ENCODE measurements at places on chromosomes 4 and X.

- H3K4me1 ChIP-seq = peaks cover 42% of the 10 kb centered on the region
- H3K27me3 ChIP-seq = no peaks in the 10 kb centered on the region
- H3K4me3 ChIP-seq = peak overlapping the region; percentile 89
- H3K36me3 ChIP-seq = peaks cover 30% of the 10 kb centered on the region
- DNase-seq = no peak
Measured at GRCh38 chrX:78105944-78106650, 2.0 kb downstream of the PGK1 start.

DNA sequence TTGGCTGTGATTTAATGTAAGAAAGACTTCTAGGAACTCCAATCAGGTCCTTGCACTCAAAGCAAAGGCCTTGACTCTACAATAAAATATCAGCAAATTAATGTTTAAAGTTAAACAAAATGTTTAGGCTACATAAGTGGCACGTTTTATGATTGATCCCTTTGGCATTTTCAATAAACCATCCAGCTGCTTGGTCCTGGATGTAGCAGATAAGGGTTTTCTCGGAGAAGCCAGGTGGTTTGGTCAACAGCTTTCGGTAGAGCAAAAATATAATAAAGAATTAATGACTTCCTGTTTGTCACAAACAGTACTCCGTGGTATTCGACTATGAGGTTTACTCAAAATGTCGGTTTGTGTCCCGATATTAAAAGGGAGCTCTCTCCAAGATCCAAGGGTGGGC, 95.8 kb downstream of the GEMIN8 start:
- no peak overlapping the region for H3K27ac ChIP-seq
- H3K4me1 ChIP-seq = peaks cover 29% of the 10 kb centered on the region
- peaks cover 24% of the 10 kb centered on the region for H3K36me3 ChIP-seq
- DNase-seq = no peak

DNA sequence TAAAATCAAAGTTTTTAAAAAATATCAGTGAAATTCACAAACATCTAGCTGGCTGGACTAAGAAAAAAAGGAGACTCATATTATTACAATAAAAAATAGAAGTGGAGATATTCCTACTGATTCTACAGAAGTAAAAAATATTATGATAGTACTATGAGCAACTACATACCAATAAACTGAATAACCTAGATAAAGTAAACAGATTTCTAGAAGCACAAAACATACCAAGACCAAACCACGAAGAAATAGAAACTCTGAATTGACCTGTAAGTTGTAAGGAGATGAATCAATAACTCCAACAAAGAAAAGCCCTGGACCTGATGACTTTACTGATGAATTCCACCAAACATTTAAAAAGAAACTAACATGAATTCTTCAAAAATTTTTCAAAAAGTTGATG, 867.3 kb downstream of the PCDH18 start:
- no peak overlapping the region for H3K27ac ChIP-seq
- H3K36me3 ChIP-seq = no peaks in the 10 kb centered on the region
- no peak overlapping the region for H3K4me3 ChIP-seq
- H3K4me1 ChIP-seq = no peaks in the 10 kb centered on the region
- no peaks in the 10 kb centered on the region for H3K27me3 ChIP-seq

DNA sequence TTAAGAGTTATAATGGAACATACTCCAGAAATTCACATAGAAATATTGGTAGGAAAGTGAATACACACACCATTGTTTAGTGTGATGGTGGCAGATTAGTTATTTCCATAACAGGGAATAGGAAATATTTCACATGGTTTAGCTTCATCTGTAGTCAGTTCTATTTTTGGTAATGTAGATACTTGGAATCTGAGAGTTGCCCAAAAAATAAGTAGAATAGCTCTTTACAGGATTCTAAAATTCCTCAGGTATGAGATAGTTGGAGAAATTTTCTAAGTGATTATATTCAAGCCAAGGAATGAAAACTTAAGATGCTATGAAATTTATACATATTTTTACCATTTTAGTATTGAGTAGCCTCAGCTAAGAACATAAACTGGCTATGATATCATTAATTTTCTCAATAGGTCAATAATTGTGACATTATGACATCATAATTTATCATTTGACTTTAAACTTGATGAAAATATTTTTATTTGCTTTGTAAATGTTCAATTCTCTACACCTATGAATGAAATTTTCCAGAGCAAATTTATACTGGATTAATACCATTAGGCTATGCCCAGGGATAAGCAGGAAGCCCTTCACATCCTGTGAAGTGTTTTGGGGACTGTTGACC, 35.8 kb downstream of the CPEB2 start:
- no peak for DNase-seq
- no peaks in the 10 kb centered on the region for H3K27me3 ChIP-seq
- H3K4me1 ChIP-seq = peaks cover 5% of the 10 kb centered on the region
- H3K4me3 ChIP-seq = no peak overlapping the region

GRCh38 chr4:8702516-8703400, 110.2 kb downstream of the CPZ start:
- H3K4me1 ChIP-seq = peaks cover 82% of the 10 kb centered on the region
- H3K27me3 ChIP-seq = peaks cover 26% of the 10 kb centered on the region
- no peak overlapping the region for H3K4me3 ChIP-seq
- H3K36me3 ChIP-seq = no peaks in the 10 kb centered on the region

DNA sequence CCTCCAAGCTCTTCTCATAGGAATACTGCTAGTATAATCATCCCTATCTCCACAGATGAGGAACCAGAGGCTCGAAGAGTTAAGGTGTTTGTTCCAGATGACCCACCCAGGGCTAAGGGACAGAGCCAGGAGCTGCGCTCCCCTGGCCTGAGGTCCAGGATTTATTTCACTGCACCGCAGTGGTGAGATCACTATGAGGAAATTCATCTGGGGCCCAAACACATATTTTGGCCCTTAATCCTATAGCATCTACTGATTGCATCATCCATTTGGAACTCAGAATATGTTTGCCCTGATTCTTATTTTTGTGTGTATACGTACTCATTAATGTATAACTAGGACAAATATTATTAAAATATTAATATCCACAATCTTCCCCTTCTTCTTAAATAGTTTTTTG, 100.1 kb upstream of the RBPJ start:
- H3K4me3 ChIP-seq = no peak overlapping the region
- H3K36me3 ChIP-seq = peaks cover 5% of the 10 kb centered on the region
- H3K27ac ChIP-seq = no peak overlapping the region
- peaks cover 11% of the 10 kb centered on the region for H3K27me3 ChIP-seq

DNA sequence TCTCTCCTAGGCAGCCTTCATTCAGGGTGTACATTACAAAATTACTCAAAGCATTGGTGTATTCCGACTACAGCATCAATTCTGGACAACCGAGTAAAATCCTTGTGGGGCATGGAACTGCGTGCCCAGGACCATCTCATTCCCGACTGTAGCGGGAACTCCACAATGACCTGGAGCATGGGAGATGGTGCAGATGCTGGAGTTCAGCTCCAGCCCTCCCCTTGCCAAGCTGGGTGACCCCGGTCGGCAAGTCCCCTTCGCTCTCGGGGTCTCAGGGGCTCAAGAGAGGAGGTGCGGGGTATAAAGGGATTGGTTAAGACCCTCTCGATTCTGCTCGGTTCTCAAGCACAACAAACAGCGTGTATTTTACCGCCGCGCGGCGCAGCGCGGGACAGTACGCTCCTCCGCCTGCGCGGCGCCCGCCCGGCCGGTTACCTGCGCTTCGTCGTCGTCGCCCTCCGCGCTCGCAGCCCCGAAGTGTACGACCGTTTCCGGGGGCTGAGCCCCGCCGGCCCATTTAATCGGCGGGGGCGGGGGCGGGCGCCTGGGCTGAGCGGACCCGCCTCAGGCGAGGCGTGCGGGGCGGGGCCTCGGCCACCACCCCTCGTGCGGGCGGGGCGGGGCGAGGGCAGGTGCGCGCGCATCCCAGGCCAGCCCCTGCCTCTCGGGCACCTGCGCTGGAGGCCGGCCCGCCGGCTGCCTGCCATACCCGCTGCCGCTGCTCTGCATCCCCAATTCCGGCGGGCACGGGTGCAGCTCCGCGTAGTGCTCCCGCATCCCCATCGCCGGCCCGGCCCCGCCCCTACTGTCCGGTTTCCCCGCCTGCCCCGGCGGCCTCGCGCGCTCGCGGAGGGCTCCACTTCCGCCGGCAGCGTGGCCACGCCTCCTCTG, at the start of gene G6PD:
Gene G6PD (minus strand): TSS at position 493 of the 891 bp plus-strand sequence. CDS start 691 bp downstream, outside the sequence.
- peak; percentile 78 for DNase-seq
- H3K36me3 ChIP-seq = peaks cover 8% of the 10 kb centered on the region
- H3K27ac ChIP-seq = peak within 1 kb of the TSS; percentile 97
- H3K27me3 ChIP-seq = no peaks in the 10 kb centered on the region

- H3K36me3 ChIP-seq = no peaks in the 10 kb centered on the region
- peaks cover 3% of the 10 kb centered on the region for H3K27me3 ChIP-seq
- no peak overlapping the region for H3K4me3 ChIP-seq
- no peak for DNase-seq
- H3K27ac ChIP-seq = no peak overlapping the region
- H3K4me1 ChIP-seq = no peaks in the 10 kb centered on the region
Measured at GRCh38 chr4:66855956-66856355, 689.3 kb downstream of the CENPC start.

DNA sequence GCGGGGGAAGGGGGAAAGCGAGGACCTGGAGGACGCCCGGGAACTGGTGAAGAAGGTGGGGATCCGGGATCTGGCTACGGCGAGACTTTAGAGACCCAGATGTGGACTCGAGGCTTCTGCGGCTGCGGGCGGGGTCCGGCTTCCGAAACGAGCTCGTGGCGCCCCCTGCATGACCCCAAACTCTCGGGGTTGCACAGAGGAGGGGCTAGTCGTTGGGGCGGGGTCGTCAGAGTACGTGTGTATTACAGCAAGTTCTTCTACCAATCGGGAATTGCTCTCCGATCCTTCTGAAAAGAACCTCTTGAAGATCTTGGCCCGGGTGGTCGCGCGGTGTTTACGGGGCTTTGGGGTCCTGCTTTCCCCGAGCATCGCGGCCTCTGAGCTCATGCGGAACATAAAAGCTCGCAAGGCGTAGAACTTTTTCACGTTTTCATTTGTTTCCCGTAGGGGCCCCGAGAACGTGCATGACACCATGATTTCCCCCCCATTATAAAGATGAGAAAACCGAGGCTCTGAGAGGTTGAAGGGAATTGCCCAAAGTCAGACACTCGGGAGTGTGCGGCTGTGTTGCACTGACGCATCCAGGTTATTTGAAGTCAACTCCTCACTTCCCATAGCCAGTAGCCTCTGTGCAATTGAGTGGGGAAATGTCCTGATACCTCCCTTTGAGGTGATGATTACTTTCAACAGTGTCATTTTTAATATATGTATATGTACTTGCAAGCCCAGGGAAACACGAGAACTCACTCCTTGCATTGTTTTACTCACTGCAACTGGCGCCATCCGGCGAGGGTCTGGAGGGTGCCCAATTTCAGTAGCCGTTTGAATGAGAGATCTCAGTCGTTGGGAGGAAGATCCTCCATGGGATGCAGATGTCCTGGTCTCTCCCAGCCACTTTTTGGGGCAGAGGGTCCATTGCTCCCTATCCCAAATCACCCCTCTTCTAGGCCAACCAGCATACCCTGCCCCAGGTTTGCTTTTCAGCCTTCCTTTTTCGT, at the start of gene BEND4:
Gene BEND4 (minus strand): TSS at position 149 of the 998 bp plus-strand sequence. CDS start 512 bp downstream, outside the sequence.
- H3K27ac ChIP-seq = no peak within 1 kb of the TSS
- H3K4me1 ChIP-seq = peaks cover 6% of the 10 kb centered on the region
- peak within 1 kb of the TSS; percentile 82 for H3K4me3 ChIP-seq
- peaks cover 93% of the 10 kb centered on the region for H3K27me3 ChIP-seq
